ENCODE measurements at places on chromosomes 5 and 9.

DNA sequence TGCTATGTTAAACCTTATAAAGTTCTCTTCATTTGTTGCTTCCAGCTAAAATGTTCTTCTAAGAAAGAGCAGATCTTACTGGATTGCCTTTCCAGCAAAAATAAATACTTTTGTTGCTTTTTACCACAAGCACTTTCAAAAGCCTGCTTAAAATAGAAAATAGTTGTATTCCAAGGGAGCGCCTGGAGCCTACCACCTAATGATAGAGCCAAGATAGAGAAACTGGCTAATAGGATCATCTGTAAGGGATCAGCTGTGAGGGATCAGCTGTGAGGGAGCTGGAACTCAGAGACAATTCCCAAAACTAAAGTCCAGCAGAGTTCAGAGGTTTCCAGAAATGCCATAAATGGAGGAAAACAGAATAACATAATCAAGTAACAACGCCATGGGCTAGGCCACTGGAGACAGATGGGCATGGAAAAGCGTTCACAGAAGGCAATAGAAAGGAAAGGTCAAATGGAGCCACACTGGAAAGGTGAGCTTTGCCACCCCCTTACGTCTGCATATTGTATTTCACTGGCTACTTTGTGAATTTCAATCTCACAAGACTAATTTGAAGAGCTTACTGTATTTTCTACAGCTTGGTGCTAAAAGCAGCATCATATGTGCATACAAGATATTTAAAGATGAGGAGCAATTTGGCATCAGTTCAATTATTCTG, 140.6 kb upstream of the TLE4 start:
- no peak for DNase-seq

DNA sequence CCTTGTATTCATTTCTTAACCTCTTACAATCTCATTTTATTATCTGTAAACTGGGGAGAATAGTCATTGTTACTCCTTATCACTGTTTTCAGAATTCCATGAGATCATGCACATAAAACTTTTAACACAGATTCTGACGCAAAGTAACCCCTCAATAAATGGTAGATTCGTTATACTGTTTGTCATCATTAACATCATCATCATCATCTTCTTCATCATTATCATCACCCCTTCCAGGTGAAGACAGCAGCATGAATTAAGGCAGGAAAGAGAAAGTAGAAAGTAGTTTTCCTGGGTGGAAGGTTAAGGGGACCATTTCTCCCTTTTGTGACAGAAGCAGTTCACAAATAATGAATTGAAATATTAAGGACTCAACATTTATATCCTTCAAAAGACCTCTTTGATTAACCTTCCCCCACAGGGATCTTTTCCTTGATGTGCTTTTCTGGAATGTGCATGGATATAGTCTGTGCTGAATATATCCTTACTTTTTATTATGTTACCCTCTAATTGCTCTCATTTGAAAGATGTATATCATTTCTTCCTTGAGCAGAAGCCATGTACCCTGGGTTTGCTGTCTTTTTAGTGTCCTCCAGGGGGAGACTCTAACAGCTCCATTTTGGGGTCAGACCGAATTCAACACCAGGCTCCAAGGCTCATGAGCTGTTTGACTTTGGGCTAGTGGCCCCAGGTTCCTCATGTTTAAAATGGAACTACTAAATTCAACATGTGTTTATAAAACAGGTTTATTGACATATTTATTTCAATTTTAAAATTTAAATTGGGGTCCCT, 1029.9 kb upstream of the WWC1 start:
- DNase-seq: no peak

DNA sequence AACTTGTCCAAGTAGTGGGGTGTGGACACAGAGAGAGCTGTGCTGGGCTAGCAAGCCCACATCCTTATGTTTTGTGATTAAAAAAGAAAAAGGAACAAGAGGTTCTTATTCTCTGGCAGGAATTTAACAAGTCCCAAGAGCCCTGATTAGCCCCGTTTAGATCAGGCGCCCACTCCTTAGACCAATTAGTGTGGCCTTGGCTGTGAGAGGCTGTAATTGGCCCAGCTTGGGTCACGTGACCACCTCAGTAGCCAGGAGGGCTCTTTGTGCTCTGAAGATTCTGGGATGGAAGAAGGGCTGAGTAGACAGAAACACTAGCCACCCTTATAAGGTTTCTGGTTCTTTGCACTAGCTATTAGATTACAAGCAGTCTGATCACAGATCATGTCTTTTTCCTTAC, 31.1 kb downstream of the GCNT4 start:
- DNase-seq: no peak

DNA sequence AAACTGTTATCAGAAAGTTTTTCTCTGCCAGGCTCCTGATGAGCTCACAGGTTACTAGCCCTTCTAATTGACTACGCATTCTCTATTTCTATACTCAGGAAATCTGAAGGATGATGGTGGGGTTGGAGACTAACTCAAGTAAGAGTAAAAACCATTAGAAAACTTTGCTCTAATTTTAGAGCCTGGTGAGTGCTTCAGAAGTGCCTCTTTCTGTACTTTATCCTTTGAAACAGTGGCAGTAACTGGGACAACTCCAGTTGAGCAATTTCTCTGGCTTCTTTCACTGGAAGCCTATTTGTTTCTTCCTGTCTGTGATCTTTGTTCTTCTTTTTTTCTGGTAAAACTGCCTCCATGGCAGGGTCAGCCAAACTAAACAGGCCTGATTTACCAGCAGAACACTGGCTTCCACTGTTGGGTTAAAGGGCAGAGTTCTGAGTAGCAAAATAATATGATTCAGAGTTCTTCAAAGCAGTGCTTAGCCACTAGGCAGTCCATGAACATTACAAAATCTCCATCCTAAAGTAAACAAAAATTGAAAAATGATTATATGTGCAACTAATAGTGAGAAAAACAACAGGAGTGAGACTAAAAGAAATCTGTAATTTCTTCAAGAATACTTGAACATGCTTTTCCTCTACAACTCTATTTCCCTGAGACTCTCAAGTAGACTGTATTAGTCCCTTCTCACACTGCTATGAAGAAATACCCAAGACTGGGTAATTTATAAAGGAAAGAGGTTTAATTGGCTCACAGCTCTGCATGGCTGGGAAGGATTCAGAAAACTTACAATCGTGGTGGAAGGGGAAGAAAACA, 79.8 kb downstream of the MROH2B start:
- DNase-seq: no peak

- no peak for DNase-seq
Observed at GRCh38 chr9:85392260-85392659, 349.5 kb downstream of the AGTPBP1 start.

- DNase-seq: no peak
Observed at GRCh38 chr9:91817493-91818224, 132.4 kb downstream of the ROR2 start.

GRCh38 chr9:110880189-110880588, 158.1 kb downstream of the LPAR1 start:
- DNase-seq: no peak

- DNase-seq: no peak
Observed at GRCh38 chr9:78070521-78070920, 38.9 kb upstream of the GNAQ start.

DNA sequence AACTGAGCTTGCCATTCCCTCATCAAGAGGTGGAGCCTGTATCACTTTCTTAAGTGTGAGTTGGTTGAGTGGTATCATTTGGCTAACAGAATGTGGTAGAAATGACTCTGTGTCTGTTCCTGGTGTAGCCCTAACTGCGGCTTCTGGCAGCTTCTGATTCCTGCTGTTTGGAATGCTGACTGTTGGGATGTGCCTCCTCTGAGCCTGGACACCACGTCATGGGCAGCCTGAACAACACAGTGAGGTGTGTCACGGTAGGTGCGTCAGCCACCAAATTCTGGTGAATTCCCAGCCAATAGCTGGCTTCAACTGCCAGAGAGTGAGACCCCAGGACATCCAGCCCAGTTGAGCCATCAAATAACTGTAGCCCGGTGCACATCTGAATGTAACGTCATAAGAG, 6.1 kb upstream of the C9orf152 start:
- DNase-seq: no peak

- no peak for DNase-seq
Observed at GRCh38 chr5:134070725-134071613, 43.5 kb upstream of the TCF7 start.

DNA sequence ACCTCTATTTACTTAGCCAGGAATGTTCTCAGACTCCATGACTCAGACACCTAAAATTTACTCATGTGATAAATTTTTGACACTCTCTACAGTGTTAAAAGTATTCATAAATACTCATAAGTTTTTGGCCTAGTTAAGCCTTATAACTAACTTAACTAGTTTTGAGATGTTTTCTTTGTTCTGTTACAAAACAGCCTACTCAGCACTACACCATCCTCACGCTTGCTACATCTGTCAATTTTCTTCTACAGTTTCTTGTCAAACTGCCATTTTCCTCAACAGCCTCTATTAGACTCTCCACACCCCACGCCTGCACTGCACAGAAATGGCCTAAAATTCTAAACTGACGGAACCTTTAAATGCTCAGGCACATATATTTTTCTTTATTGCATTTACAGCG, 195.5 kb downstream of the ANXA1 start:
- no peak for DNase-seq

DNA sequence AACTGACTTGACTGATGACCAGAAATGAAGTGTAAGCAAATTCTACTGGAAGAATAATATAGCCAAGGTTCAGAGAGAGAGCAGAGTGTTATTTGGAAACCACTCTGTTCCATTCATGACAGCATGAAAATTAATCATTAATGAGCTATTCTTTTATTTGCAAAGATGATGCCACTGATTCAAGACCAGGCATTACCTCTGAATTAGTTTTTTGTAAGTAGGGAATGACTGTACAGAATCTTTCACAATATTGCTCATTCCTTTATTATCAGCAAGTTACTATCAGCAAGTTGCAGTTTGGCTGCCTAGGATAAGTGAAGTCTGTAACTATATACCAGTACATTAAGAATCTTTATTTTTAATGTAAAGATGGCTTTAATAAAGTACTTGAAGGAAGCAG, 75.1 kb upstream of the RGMB start:
- no peak for DNase-seq

DNA sequence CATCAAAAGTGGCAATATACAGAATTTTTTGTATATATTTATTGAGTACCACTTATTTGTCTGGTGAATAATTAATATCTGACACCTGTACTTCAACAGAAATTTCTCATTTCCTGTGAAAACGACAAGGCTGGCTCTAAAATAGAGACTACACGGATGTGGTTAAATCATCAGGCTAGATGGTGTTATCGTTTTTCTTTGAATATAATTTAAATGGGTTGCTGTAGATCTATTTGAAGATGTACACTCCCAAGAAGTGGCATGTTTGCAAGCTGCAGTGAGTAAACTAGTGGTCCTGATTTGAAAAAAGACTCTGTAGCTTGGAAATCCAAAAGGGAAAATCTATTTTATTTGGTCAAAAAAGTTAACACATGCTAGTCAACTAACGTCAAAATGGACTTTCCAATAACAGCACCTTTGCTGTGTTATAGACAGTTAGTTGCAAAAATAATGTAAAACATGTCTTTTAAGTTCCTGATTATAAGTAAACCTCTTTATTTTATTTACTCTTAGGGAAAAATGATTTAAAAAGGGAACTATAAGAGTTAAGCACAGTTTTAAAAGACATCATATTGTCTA, 13.8 kb downstream of the ST8SIA4 start:
- no peak for DNase-seq

GRCh38 chr9:126984969-126985368, 70.4 kb downstream of the RALGPS1 start:
- DNase-seq: no peak

DNA sequence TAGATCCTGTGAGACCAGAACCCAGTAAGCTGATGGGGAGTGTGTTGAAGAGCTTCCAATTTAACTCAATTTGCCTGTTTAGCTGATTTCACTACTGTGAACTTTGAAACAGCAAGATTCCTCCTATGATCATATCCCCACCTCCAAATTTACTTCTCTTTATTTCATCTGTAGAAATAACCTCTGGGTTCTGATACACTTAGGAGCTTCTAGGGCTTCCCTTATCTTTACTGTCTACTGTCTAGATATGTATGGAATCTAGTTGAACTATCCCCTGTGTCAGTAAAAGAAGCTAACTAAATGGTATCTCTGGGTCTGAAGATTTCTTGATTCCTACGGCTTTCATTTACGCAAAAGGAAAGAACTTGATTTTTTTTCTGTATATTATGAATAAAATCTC, 116.8 kb downstream of the GCNT1 start:
- peak; percentile 30 for DNase-seq

- no peak for DNase-seq
Observed at GRCh38 chr5:119681734-119682133, 52.4 kb downstream of the FAM170A start.

DNA sequence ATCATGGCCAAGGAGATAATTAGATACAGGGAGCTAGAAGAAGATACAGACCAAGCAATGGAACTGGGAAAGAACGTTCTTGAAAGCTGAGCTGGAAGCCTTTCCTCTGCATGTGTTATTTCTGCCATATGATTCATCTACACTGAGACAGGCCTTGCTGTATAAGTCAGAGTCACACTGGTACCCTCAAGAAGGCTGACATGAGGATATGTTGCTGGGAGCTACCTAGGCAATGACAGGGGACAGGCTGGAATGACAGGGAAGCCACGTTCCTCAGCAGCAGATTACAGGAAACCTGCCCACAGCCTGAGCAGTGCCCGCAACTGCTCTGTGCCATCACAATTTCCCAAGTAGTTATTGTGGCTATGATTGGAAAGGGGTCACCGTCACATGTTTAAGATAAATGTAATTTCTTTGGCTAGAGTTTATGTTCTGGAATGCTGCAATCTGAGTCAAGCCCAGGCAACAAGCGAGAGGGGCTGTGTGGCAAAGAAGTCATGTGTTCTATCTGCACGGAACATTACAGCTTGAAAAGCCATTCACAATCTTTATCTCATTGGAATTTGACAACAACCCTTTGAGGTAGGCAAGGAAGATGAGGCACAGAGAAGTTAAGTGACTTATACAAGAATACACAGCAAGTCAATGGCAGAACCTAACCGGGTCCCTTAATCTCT, 108.2 kb downstream of the TTLL11 start:
- no peak for DNase-seq

- no peak for DNase-seq
Observed at GRCh38 chr5:144315994-144316634, 145.4 kb downstream of the KCTD16 start.

DNA sequence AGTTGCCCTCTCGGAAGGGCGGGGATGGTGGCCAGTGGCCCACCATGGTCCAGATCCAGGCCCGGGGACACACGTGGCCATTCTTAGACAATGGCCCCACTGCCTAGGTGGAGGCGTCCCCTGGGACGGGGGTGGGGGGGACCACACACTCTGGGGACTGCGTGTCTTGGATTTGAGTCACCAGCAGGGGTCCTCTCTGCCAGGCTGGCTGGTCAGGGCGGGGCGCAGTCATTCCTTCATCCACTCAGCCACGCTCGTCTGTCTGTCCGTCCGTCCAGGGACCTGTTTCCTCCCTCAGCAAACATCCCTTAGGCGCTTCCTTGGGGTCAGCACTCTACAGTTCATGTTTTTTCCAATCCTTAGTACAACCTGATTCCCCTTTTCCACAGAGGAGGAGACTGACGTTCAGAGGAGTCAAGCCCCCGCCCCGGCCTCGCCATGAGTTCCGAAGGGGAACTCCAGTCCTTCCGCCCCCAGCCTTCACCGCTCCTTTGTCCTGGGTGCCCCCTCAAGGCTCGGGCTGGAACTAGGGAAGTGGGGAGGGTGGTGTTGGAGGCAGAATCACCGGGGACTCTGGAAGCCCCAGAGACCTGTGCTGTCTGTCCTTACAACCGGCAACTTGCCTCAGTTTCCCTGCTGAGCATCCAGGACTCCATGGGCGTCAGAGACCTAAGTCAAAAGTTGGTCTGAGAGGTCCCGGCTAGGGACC, 276.6 kb upstream of the MVB12B start:
- DNase-seq: no peak

- peak; percentile 44 for DNase-seq
Observed at GRCh38 chr5:40485021-40485998, 194.4 kb upstream of the PTGER4 start.
